Breast epithelium (tissue), 4 donors: ENCODE measurements at places on chromosomes 1 and 21. TPM values are rescaled to one million over a fixed set of nuclear protein-coding genes. Genes with fewer than 3 reads are reported as not detected.

The PADI4 gene
- not detected for total RNA-seq

The NUP210L gene
- total RNA-seq = not detected

The RNU1-4 gene
- total RNA-seq = under 0.01 TPM

The TRIM67 gene
- not detected for total RNA-seq

The FCAMR gene
- total RNA-seq = not detected

The POGZ gene
- total RNA-seq = 60.3 TPM

The TMEM81 gene
- 3.2 TPM for total RNA-seq

The ZNF648 gene
- 3.2 TPM for total RNA-seq

The RNF186 gene
- total RNA-seq = 4.3 TPM

The PDZK1IP1 gene
- total RNA-seq = 69.4 TPM

The ARHGEF16 gene
- total RNA-seq = 0.80 TPM

The TPR gene
- total RNA-seq = 96.7 TPM

GRCh38 chr1:24596401-24596880 lies 40.6 kb downstream of the NCMAP start:
- no peak overlapping the region for H3K27ac ChIP-seq
- H3K4me1 ChIP-seq = no peaks in the 10 kb centered on the region
- H3K4me3 ChIP-seq = no peak overlapping the region
- no peak for DNase-seq
- H3K27me3 ChIP-seq = no peaks in the 10 kb centered on the region

GRCh38 chr1:40399984-40400704 lies 26.6 kb downstream of the SMAP2 start:
- no peaks in the 10 kb centered on the region for H3K27me3 ChIP-seq
- H3K27ac ChIP-seq = no peak overlapping the region
- no peak for DNase-seq
- no peaks in the 10 kb centered on the region for H3K36me3 ChIP-seq
- H3K4me3 ChIP-seq = no peak overlapping the region

DNA sequence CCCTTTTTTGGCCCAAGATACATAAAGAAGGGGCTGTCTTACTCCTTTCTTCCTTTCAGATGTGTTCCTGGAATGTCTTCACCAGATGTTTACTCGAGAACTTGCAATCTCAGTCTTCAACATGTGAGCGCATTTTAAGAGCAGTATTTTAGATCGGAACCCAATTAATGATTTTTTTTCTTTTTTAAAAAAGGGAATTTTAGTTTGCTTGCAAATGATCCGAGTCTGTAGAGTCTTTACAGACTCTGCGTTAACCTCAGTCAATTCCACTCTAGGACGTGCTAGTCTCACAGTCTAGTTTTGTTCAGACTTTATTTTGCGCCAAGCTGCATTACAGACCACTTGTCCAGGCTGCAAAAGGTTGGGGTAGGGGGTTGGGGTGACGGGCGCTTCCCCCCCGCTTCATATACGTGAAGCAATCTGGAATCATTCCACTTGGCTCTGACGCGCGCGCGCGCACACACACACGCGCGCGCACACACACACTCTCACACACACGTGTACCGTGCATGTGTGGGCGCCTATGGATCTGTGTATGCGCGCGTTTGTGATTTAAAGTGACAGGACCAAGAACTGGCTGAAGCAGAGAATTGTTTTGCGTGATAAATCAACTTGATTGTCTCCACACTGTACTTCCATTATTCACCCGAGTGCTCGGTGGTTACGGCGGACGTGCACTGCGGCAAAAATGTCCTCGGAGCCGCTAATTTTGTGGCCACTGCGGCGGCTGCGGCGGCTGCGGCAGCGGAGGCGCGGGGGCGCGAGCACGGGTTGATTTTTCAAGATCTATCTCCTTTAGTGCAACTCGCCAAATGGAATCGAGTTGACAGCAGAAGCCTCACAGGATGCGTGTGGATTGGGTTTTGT lies 25.6 kb upstream of the NFIA start:
- H3K4me3 ChIP-seq = peak overlapping the region; percentile 76
- DNase-seq = no peak
- peaks cover 11% of the 10 kb centered on the region for H3K4me1 ChIP-seq

DNA sequence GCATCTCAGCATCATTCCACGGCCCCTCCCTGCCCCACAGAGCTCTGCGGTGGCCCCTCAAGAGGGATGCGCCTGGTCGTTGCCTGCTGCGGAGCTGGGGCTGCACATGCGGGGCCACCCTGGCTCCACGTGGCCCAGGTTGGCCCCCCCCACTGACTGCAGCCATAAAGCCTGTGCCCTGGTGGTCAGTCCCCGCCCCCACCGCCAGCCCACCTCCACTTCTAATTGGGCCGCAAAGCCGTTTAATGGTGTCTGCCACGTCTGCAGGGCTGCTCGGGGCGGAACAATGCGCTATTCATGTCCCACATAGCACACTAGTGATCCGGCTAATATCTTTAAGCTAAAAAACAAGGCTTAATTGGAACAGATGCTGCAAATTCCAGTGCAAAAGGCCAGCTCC lies 33.5 kb upstream of the ACTRT2 start:
- no peaks in the 10 kb centered on the region for H3K4me1 ChIP-seq
- peaks cover 53% of the 10 kb centered on the region for H3K27me3 ChIP-seq
- H3K4me3 ChIP-seq = no peak overlapping the region

- peak overlapping the region; percentile 75 for H3K27ac ChIP-seq
- H3K27me3 ChIP-seq = no peaks in the 10 kb centered on the region
- H3K4me1 ChIP-seq = no peaks in the 10 kb centered on the region
- no peaks in the 10 kb centered on the region for H3K36me3 ChIP-seq
- DNase-seq = peak; percentile 80
- no peak overlapping the region for H3K4me3 ChIP-seq
These were observed 52.3 kb downstream of the BCAR3 start for GRCh38 chr1:93629101-93630059.

DNA sequence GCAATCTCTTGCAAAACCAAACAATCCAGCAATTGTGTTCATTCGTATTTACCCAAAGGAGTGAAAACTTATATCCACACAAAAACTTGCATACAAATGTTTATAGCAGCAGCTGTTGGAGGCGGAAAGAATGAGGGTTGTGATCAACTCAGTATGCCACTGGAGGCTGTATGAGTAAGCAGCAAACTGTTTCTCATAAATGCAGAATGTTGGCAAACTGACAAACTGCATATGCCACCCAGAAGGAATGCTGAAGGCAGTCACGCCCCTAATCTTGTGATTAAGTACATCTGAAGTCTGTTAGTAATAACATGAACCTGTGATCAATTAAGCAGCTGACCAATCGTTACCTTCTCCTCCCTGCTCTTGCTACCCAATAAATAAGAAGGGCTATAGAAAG lies 60.5 kb upstream of the CR2 start:
- no peak for DNase-seq
- H3K27ac ChIP-seq = no peak overlapping the region
- H3K4me3 ChIP-seq = no peak overlapping the region
- no peaks in the 10 kb centered on the region for H3K36me3 ChIP-seq
- no peaks in the 10 kb centered on the region for H3K27me3 ChIP-seq

DNA sequence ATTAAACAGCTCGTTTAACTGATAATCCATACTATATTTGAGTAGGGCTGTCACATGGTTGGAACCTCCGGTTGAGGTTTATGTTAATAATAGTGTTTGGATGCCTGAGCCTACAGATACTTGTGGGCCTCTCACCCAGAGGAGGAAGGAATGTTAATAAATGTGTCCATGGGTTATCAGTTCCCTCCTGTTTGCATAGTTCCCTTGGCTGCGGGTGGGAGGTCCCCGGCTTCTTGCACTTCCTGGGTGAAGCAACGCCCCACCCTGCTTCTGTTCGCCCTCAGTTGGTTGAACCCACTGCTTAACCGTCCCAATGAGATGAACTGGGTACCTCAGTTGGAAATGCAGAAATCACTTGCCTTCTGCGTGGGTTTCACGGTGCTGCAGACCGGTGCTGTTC lies 23.6 kb upstream of the GBP1 start:
- no peak for DNase-seq
- no peaks in the 10 kb centered on the region for H3K27me3 ChIP-seq
- H3K27ac ChIP-seq = no peak overlapping the region
- no peaks in the 10 kb centered on the region for H3K4me1 ChIP-seq

DNA sequence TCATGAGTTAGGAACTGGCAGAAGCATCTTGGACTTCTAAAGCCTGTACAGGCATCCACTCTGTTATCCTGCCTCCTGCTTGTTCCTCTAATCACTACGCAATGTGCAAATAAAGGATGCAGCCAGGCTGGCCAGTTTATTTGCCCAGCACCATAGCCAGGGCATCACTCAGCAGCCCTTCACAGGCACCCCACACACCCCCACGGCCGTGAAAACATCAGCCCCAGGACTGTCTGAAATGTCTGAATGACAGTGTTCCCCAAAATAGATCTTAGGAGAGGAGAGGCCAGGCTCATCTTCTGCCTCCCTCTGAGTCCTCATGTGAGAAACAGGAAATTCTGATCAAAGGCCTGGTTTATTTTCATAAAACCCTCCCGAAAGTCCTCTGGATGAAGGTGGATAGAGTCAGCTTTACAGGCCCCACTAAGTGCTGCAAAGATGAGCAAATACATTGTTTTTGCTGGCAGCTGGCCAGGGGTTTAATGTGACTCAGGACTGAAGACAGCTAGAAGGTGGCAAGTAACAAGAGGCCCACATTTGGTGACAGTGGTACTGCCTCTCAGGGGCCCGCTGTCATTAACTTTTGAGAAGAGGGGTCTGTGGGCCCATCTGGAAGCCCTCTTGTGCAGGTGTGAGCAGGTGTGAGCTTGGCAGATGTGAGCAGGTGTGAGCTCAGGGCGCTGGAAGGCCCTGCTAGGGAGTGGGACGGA lies 32.9 kb downstream of the GRHL3 start:
- no peak overlapping the region for H3K4me3 ChIP-seq
- H3K36me3 ChIP-seq = no peaks in the 10 kb centered on the region
- no peak for DNase-seq
- no peaks in the 10 kb centered on the region for H3K27me3 ChIP-seq
- no peak overlapping the region for H3K27ac ChIP-seq

DNA sequence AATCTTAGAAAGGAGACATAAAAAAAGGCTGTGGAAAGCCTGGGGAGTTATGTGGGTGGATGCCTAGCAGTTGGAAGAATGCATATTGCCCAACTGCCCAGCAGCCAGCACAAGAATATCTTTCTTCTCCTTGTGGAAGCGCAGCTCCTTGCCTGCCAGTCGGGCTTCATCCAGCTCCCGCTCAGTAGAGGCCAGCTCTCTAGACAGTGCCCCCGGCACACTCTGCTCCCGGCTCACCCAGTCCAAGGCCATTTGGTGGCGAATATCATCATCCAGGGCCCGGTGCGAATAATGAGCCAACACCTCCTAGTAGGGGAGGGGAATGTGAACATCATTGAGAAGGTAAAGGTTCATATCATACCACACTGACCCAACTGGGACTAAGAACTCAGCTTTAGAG lies 9.0 kb upstream of the RBM8A start:
- H3K4me1 ChIP-seq = no peaks in the 10 kb centered on the region
- no peak overlapping the region for H3K4me3 ChIP-seq
- H3K36me3 ChIP-seq = no peaks in the 10 kb centered on the region
- no peaks in the 10 kb centered on the region for H3K27me3 ChIP-seq
- no peak for DNase-seq

DNA sequence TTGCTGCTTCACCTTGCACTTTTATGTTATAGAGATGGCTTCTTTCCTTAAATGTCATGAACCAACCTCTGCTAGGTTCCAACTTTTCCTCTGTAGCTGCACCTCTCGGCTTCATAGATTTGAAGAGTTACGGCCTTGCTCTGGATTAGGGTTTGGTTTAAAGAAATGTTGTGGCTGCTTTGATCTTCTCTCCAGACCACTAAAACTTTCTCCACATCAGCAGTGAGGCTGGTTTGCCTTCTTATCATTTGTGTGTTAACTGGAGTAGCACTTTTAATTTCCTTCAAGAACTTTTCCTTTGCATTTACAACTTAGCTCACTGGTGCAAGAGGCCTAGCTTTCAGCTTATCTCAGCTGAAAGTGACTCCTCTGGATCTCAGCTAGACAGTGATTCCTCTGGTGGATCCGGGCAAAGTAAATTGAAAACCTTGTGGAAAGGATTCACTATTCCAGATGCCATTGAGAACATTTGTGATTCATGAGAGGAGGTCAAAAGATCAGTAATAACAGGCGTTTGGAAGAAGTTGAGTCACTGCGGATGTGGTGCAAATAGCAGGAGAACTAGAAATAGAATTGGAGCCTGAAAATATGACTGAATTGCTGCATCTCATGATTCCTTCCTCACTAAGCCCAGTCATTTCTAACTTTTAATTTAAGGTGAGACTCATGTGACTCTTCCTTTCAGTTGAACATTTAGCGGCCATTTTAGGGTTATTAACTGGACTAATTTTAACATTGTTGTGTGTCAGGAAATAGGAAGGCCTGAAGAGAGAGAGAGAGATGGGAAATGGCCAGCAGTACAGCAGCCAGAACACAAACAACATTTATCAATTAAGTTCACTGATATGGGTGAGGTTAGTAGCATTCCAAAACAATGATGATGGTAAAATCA lies 16.2 kb upstream of the RGS1 start:
- H3K27ac ChIP-seq = peak overlapping the region; percentile 84
- H3K27me3 ChIP-seq = no peaks in the 10 kb centered on the region
- H3K4me3 ChIP-seq = no peak overlapping the region

DNA sequence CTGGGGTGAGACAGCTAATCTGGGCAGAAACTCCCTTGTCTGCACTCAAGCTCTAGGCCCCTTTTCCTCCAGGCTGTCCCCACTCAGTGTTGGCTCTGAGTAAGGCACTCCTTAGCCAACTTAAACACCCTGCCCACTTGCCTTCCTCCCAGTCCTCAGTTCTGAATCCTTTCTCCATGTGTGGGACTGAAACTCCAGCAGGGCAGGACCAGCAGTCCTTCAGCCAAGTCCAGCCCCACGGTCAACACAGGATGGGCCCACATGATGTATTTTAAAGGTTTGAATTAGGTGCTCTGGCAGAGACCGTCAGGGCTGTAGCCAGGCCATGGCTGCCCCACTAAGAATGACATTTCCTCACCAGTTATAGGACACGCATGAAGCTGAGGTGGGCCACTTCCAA lies 107.8 kb downstream of the EDEM3 start:
- no peaks in the 10 kb centered on the region for H3K4me1 ChIP-seq
- DNase-seq = no peak
- no peak overlapping the region for H3K4me3 ChIP-seq
- H3K36me3 ChIP-seq = no peaks in the 10 kb centered on the region
- no peak overlapping the region for H3K27ac ChIP-seq

DNA sequence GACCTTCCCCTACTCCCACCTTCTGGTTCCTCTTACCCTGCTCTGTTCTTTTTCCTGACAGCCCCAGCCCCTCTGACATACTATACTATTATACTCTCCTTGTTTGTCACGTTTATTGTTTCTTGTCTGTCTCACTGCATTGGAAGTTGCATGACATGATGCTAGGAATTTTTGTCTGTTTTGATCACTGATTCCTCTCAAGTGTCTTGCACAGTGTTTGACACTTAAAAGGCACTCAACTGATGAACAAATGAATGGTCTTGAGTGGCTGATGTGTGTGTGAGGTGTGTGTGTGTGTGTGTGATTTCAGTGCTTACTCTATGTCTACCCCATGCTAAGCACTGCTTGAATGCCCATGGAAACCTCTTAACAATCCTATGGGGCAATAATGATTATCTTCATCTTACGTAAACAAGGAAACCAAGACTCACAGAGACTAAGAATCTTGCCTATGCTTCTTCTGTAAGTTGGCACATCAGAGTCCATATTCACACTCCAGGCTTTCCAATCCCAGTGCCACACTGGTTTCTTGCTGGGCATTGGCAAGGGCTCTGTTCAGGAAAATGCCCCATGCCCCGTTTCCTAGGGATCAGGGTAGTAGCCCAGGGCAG lies 59.7 kb downstream of the ATP1A1 start:
- H3K36me3 ChIP-seq = no peaks in the 10 kb centered on the region
- H3K4me1 ChIP-seq = no peaks in the 10 kb centered on the region
- H3K27ac ChIP-seq = peak overlapping the region; percentile 91

- H3K27me3 ChIP-seq = no peaks in the 10 kb centered on the region
- no peak overlapping the region for H3K27ac ChIP-seq
- H3K36me3 ChIP-seq = no peaks in the 10 kb centered on the region
- no peak overlapping the region for H3K4me3 ChIP-seq
These were observed 15.0 kb upstream of the THEM5 start for GRCh38 chr1:151868486-151868885.
